ENCODE measurements at places on chromosomes 3 and 15.

DNA sequence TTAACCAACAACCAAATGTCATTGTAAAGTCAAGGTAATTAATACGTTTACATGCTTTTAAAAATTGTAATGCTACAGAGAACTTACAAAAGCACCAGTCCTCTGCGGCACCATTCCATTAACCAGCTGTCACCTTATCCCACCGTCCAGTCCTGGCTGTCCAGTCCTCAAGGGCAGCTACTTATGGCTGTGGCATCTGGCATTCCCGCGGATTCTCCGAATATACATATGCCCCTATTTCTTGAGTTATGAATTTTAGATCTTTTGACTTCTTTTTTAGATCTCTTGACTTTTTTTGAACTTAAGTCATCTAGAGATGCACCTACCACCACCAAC is 382 bp upstream of the POMGNT2 start:
- DNase-seq = no peak

- DNase-seq = no peak
These were observed 62.6 kb upstream of the PDZRN3 start for GRCh38 chr3:73687106-73688004.

DNA sequence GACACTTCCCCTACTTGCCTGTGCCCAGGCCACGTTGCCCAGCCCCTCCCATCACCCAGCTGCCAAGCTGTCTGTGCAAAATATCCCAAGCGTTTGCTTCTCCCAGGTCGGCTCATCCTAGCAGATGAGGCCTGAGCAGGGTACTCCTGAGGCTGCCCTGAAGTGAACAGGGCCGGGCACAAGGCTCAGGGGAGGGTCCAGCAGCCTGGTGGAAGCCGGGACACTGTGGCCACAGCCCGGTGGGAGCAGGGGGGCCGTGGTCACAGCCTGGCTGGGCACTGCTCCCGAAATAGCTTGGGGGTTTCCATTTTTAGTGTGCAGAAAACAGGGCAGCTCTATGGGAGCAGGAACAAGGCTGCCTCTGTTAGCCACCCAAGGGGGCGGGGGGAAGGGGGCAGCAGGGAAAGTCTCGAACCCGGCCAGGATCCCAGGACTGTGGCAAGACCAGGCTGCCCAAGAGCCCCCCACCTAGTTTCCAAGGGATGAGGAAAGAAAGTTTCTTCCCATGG is 3.4 kb downstream of the PLXNB1 start:
- no peak for DNase-seq

DNA sequence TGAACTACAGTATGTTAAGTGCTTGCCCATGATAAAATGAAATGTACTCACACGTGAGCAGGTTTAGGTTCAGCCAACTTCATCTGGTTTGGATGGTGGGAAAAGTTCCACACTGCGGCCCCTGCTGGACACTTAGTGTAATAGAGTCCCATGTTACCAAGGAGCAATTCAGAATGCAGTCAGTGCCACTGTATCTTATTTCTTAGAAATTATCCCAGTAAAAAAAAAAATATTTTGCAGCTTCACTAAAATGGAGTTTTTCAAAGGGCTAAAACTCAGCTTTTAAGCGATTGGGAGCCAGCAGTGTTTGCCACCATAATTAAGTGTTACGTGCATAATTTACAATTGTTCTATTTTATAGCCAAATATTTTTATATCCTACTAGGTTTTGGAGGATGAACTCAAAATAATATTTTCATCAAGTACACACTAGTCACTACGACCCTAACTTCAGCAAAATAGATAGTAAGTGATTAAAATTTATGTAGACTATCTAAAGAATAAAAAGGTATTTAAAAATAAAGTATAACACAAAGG is 371.7 kb upstream of the GBE1 start:
- DNase-seq = peak; percentile 10

GRCh38 chr3:69252631-69253030 is 130.2 kb upstream of the LMOD3 start:
- no peak for DNase-seq

GRCh38 chr15:91146728-91147127 is 46.7 kb downstream of the SV2B start:
- no peak for DNase-seq
